ENCODE measurements at places on chromosomes 6 and 20. TPM values are rescaled to one million over a fixed set of nuclear protein-coding genes. Genes with fewer than 3 reads are reported as not detected.
A peak's percentile ranks its signal among the peaks of the same experiment; 100 is the strongest.

CPXM1 gene
- polyA plus RNA-seq = 46.8 TPM

- DNase-seq = peak; percentile 17
These were observed 374.1 kb upstream of the MANEA start for GRCh38 chr6:95203153-95203754.

- peak; percentile 32 for DNase-seq
These were observed 69.3 kb upstream of the SYNJ2 start for GRCh38 chr6:157912326-157912725.

DNA sequence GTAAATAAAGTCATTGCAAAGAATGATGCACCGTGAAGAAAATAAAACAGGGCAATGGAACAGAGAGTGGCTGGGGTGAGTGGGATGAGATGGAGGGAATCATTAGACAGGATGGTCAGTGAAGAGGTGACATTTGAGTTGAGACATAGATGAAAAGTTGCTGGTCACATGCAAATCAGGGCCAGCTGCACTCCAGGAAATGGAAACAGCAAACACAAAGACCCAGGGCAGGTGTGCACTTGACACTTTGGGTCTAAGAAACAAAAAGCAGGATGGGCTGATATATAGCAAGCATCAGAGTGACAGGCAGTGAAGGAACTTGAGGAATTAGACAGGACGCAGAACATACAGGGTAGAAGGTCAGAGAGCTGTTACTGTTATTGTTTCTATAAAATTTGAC, 171.5 kb upstream of the RIPOR2 start:
- DNase-seq = no peak

- DNase-seq = no peak
These were observed 49.3 kb upstream of the E2F3 start for GRCh38 chr6:20352346-20352745.

TOMM34 gene
- 14.0 TPM for polyA plus RNA-seq

ABHD16B gene
- polyA plus RNA-seq = not detected

DNA sequence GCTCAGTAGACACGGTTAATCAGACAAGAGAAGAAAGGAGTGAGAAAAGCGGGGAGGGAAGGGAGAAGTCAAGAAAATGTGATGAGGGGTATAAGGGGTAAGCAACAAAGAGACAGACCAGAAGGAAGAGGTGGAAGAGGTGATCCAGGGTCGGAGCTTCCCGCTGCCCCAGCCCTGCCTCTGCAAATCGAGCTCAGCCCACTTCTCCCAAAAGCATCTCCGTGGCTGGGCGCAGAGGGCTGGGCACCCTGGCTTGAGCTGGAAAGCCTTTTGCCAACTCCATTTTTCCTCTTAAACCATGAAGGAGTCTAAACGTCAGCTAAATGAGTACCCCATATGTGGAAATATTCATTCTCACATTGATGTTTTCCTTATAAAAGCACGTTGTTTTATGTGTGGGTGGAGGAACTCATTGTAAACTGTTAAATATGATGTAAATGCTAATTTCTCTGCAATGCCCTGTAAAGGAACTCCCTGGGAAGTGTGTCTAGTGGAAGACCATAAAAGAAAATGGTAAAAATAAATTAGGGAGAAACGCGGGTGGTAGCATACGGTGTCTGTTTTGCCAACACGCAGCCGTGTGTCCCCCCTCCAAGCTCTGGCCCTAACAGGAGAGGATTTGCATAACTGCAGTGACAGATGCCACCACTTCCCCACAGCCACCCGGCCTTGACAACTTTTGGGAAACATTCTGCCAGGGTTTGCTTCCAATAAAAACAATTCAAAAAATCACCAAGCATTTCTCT, 55.2 kb upstream of the MAFB start:
- no peak for DNase-seq

DNA sequence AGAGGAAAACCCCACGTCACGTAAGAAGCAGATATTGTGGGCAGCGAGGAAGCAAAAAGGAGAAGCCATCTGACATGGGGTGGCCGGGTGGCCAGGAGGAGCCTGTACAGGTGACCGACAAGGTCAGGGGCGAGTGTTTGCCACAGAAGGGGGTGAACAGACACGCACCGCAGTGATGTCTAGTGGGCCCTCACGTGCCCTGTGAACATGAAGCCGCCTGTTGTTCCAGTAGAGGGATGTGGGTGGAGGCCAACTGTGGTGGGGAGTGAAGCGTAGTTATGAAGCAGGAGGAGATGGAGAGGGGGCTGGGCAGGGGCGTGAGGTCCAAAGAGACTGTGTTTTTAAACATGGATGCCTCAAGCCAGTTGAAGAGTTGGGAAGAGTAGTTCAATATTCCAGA, 20.5 kb downstream of the MYT1 start:
- no peak for DNase-seq

CALHM6 gene
- 3.8 TPM for polyA plus RNA-seq

GRCh38 chr6:93453956-93454355, 34.6 kb upstream of the EPHA7 start:
- no peak for DNase-seq

TRIM10 gene
- polyA plus RNA-seq = 0.86 TPM

GRCh38 chr20:35314816-35315631, 22.8 kb upstream of the FAM83C start:
- DNase-seq = no peak

TRIM31 gene
- not detected for polyA plus RNA-seq

DNA sequence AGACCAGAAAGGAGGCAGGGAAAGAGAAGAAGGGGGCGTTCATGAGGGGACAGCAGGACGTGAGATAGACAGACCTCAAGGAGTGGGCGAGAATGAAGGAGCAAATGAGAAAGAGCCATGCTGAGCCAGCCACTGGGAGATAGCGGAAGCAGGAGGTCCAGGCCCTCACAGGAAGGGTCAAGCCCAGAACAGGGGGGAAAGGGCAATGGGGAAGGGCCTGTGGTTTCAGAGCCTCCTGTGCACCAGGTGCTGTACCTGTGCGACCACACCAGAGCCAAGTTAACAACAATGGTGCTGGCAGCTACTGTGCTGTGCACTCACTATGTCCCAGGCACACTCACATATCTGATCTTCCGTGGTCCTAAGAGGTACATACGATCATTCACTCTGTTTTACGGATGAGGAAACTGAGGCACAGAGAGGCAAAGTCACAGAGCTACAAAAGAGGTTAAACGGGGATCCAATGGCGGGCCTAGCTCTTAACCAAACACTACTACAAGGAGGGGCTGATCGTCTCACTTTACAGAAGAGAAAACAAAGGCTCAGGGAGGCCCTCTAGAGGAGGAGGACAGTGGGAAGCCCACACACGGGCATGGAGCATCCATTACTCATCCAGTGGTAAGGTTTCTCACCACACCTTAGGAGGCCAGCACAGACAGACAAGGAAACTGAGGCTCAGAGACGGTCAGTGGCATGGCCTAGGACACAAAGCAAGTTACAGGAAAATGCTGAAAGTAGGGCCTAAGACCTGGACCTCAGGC, 129.1 kb downstream of the PREX1 start:
- DNase-seq = no peak

GRCh38 chr6:6219716-6220115, 100.7 kb downstream of the F13A1 start:
- no peak for DNase-seq

METTL24 gene
- polyA plus RNA-seq = 0.23 TPM

SLC12A5 gene
- 1.3 TPM for polyA plus RNA-seq

DNA sequence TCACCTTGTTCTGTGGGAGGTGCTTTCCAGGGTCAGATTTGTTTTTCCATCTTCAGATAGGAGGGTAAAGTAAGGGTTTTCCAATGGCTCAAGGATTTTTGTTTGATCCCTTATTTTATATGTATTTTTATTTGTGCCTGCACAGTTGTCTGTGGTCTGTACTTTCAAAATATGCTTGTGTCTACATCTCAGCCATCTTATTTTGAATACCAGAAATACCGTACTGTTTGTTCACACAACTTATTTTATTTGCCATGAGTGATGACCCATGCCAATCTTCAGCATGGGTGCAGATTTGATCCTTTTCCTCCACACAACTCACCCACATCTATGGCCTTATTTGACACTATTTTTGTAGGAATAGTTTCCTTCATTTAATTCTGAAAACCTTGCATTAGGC, 72.2 kb upstream of the PTCHD4 start:
- no peak for DNase-seq

- no peak for DNase-seq
These were observed 83.4 kb upstream of the LY86 start for GRCh38 chr6:6505111-6505510.

CD93 gene
- 66.7 TPM for polyA plus RNA-seq

DNA sequence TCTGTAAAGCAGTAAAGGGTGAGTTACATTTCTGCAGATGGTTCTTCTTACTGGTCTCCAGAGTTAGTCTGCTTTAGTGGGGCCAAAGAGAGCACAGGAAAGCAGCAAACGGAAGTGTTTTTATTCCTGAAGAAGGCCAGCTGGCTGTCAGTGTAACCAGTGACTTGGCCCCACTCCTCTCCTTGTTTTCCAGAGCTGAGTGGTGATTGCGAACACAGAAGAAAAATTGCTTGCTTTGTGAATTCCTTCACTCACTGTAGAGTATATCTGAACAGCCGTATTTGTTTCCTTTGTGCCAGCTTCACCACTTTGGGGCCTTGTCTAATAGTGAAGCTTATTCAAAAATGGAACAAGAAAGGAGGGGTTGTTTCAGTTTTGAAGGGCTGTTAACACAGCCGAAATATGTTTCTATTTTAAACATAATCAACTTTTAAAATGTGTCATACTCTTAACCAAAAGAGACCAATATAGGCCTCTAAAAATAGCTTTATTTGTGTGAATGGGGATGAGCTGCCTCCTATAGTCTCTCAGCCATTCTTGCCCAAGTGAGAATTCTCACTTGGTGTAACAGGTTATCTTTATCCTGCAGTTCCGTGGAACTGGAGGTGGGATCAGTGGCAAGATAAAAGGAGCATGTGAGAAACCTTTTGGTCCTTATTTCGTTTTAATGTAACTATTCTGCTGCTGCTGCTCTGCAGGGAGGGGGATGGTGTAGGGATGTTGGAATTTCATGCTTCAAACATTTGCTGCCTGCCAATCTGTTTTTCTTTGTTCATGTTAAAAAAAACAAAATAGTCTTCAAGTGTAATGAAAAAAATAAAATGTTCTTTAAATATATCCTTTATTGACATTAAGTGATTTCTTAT, 37.8 kb downstream of the ZC2HC1B start:
- peak; percentile 92 for DNase-seq

TXLNB gene
- 128 TPM for polyA plus RNA-seq

DNA sequence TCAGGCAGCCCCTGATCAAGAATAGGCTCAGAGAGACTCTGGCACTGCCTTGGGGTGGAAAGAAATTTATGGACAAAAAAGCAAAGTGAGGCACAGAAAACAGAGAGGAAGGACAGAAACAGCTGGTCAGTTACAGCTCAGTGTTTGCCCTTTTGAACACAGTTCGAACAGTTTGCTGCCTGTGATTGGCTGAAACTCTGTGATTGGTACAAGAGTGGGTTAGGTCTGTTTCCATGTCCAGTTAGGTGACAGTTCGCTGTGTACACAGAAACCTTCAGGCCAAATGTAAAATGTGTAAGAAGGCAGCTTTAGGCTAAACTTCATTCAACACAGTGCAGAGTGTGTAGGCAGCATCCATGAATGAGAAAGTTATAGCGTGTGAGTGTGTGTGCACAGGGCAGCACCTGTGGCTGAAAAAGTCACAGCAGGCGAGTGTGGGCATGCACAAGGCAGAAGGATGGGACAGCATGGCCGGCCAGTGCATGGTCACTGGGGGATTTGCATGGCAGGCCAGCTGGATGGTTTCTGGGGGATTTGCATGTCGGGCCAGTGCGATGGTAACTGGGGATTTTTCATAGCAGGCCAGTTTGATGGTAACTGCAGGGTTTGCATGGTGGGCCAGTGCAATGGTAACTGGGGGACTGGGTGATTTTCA, 75.4 kb upstream of the FRMD1 start:
- DNase-seq = no peak

XKR7 gene
- 0.05 TPM for polyA plus RNA-seq

DNA sequence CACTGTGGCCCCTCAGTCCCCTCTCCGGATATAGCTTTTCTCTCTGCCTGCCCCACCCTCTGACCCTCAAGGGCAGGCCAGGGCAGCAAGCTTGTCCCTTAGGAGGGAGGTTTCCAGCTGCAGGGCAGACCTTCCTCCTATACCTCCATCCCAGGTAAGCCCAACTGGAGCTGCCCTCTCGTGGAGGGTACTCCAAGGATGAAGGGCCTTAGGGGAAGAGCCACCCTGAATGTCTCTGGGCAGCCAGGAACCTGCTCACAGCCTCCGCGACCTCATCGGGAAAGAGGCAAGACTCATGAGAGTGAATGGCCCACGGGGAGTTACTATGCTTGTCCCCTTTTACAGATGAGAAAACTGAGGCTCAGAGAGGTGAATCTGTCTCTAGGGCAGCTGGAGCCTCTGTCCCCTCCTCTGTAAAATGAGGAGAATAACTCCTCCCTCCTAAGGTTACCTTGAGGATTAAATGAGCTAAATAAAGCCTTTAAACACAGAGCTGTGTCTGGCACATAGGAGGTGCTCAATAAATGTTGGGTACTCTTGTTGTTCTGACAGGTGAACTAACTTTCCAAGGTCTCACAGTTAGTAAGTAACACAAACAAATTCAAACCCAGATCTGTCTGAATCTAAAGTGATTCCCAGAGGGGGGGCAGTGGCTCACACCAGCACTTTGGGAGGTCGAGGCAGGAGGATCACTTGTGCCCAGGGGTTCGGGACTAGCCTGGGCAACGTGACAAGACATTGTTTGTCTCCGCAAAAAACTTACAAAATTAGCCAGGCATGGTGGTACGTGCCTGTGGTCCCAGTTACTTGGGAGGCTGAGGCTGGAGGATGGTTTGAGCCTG, 12.1 kb downstream of the SRXN1 start:
- no peak for DNase-seq

Data from hindlimb muscle (tissue), 1 donor.